SJSA1 (cell line): ENCODE measurements at places on chromosomes 6 and 20. TPM values are rescaled to one million over a fixed set of nuclear protein-coding genes. Genes with fewer than 3 reads are reported as not detected.

- H3K4me3 ChIP-seq = no peak overlapping the region
- no peak overlapping the region for H3K27ac ChIP-seq
- no peaks in the 10 kb centered on the region for H3K4me1 ChIP-seq
- no peak for DNase-seq
- no peaks in the 10 kb centered on the region for H3K27me3 ChIP-seq
Measured at GRCh38 chr6:53335224-53335994, 13.3 kb downstream of the ELOVL5 start.

DNA sequence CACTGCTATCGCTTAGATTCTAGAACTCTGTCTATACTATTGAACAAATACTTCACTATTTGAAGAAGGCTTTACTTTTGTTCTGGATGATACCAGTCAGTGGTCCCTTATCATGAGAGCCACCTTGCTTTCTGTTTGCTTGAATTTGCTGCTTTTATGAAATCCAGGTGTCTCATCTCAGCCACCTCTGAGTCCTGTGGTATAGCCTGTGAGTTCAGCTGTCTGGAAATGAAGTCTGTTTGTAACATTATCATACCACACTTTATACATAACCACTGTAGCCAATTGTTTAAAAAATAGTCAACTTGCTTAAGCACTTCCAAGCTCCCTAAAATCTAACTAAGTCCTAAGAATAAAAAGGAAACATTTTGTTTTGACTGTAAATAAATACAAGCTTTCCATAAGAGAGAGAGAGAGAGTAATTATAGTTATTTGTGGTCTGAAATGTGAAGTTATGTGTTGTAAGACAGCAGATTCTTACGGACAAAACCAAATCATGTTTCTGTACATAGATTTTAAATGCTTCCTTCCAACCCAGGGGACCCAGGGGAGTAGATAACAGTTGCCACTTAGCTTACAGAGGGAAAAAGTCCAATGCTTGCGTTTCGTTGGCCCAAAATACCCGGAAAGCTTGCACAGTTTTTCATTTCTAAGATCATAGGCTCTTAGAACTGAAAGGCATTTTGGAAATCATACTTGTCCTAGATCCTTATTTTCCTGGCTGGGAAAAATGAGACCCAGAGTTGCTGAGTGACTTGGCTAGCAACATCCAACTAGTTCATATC lies 1107.8 kb upstream of the FLRT3 start:
- H3K36me3 ChIP-seq = no peaks in the 10 kb centered on the region
- DNase-seq = no peak
- no peak overlapping the region for H3K27ac ChIP-seq
- H3K27me3 ChIP-seq = no peaks in the 10 kb centered on the region

The HSPA12B gene
- not detected in 2 replicates for total RNA-seq

- H3K27me3 ChIP-seq = no peaks in the 10 kb centered on the region
- peak overlapping the region; percentile 94 for H3K27ac ChIP-seq
- DNase-seq = peak; percentile 47
- peaks cover 68% of the 10 kb centered on the region for H3K36me3 ChIP-seq
- H3K4me1 ChIP-seq = peaks cover 41% of the 10 kb centered on the region
Measured at GRCh38 chr6:159761129-159761872, 544 bp upstream of the ACAT2 start.

DNA sequence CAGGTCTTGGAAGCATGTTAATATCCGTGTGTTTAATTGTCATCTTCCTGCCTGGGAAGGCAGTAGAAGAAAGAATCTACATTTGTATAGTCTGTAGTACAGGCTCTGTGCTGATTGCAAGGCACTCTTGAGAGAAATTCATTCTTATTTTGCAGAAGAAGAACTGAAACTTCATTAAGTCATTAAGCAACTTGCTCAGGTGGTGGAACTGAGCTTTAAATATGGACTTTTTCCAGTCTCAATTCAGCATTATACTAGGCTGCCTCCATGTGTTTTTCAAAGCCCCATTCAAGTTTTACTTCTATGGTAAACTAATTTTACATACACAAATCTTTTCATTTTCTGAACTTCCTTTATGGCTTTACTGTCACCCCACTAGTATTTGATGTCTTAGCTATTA lies 18.7 kb downstream of the ZNF451 start:
- peaks cover 32% of the 10 kb centered on the region for H3K36me3 ChIP-seq
- H3K4me3 ChIP-seq = no peak overlapping the region
- no peaks in the 10 kb centered on the region for H3K4me1 ChIP-seq
- no peak overlapping the region for H3K27ac ChIP-seq
- H3K27me3 ChIP-seq = no peaks in the 10 kb centered on the region

DNA sequence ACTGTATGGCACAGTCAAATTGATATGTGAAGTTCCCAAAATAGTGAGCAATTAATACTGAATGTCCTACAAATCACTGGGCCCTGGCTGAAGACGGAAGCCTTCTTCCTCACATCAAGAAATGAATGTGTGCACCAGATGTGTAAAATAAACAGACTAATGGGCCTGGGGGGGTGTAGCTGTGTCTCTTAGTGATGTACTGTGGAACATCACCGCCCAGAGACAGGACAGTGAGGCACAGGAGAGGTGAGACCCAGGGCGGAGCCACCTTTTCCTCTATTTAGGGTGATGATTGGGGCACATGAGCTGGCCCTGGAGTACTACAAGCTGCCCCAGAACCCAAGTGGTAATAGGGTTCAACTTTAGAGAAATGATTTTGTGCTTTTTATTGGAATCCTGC lies 368.5 kb upstream of the ARID1B start:
- no peaks in the 10 kb centered on the region for H3K36me3 ChIP-seq
- H3K27ac ChIP-seq = no peak overlapping the region
- no peaks in the 10 kb centered on the region for H3K27me3 ChIP-seq
- DNase-seq = no peak
- peaks cover 7% of the 10 kb centered on the region; the same call in 1 of the 2 replicates for H3K4me1 ChIP-seq

- H3K27me3 ChIP-seq = no peaks in the 10 kb centered on the region
- H3K4me3 ChIP-seq = no peak overlapping the region
- H3K4me1 ChIP-seq = no peaks in the 10 kb centered on the region
Measured at GRCh38 chr20:36974660-36975059, 23.2 kb upstream of the SAMHD1 start.
